ENCODE measurements at places on chromosomes 5 and 9.

DNA sequence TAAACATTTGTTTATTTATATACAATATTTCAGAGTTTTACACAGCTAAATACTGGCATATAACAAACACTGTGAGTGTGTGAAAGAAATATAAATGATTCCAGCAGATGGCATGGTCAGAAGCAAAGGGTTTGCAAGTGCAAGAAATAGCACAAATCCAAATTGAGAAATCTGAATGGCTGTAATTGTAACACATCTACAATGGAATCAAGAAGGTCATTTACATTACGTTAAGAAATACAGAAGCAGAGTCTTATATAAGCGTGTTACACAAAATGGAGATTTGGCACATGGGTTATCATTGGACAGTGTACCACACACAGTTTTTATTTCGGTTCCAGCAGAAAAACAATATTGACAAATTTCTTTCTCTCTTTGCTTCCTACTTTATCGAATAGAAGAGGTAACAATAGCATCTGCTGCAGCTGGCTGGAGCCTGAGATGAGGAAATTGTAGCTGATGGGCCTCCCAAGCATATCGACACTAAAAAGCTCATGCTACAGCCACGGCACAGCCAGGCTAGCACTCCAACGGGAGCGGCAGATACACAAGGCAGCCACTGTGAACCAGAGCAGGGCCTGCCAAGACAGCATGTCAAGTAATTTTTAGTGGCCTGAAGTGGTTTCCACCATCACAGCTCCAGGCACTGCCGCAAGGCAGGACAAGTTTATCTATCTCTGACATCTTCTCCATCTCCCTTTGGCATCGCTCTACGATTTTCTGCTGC lies 564.6 kb upstream of the DMAC1 start:
- DNase-seq: no peak

DNA sequence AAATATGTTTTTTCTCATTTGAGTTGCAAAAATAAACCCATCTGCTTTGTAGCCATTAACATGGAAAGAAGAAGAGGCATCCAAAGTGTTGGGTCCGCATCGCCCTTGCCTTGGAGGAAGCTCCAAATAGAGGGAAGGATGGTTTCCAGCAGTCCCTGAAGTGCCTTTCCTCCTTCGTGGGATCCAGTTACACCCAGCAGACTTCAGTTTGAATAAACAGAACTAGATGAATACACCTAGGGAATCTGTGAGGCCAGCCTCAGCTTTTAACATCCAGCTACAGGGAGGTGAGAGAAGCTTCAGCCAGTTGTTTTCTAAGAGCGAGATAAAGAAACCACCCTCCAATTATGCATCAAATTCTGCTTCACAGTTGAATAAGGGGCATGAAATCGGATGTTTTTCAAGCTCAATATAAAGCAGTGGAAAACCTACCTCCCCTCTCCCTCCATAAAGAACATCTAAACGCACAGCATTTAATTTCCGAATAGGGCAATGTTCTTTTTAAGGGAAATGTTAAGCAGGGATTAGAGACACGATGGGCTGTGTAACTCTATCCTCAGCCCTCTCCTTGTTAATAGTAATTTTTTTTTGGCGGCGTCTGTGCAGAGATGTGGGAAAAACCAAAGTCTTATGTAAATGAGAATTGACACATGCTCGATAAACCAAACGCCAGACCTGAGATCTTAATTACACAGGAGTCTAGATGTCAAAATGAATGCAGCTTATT lies 264.7 kb downstream of the SLIT3 start:
- DNase-seq: no peak

DNA sequence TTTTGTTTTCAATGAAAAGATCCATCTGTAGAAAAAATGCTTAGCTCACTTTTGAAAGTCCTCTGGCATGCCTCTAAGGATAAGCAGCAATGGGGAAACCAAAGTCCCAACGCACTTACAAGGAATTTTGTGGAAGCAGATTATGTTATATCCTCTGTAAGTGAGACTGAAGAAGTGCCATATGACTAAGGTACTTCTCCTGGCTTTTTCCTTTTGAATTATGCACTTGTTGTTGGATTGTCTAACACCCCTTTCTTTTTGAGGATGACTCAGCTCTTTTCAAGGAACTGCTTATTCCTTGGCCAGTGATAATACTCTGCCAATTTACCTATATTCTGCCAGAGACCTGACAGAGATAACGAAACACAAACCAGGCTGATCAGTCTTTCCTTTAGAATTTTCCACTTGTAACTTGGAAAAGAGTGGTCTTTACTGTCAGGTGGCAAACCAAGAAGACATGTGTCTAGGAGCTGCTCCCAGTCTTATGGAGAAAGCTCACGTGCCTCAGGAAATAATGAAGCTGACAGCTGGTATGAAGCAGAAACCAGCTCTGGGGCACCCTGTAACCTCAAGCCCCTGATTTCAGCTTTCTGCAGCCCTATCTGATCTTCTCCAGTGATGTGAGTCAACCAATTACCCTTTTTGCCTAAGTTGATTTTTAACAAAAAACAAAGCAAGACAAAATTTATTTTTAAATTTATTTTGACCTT lies 290.8 kb upstream of the FBXL7 start:
- DNase-seq: no peak

DNA sequence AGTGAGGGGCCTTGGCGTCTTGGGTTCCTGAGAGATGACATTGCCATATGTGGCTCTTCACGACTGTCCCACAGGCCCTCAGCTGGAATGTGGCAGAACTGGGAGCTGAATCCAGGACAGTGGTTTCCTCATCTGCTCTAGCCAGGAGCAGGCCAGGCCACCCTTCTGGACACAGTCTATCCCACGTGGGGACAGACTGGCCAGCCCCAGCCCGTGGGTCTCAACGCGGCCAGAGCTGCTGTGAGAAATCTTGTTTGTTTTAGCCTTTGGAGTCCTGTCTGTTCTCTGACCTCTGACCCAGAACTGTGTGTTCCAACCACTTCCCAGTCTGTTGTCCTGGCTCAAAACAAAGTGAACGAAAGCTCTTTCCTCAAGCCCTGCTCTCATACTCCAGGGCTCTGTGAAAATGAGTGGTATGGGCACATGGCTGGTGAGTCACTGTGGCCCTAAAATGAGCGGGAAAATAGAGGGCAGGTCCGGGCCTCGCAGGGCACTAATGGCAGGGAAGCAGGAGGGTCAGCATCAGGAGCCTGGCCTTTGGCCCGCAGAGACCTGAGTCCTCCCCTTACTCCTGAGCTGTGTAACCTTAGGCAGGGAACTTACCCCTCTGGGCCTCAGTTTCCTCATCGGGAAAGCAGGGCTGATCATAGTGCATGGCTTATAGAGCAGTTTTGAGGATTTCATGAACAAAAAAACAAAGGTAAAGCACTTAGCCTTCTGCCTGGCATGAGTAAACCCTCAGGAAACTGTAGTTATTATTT lies 34.8 kb upstream of the GLRX start:
- no peak for DNase-seq

DNA sequence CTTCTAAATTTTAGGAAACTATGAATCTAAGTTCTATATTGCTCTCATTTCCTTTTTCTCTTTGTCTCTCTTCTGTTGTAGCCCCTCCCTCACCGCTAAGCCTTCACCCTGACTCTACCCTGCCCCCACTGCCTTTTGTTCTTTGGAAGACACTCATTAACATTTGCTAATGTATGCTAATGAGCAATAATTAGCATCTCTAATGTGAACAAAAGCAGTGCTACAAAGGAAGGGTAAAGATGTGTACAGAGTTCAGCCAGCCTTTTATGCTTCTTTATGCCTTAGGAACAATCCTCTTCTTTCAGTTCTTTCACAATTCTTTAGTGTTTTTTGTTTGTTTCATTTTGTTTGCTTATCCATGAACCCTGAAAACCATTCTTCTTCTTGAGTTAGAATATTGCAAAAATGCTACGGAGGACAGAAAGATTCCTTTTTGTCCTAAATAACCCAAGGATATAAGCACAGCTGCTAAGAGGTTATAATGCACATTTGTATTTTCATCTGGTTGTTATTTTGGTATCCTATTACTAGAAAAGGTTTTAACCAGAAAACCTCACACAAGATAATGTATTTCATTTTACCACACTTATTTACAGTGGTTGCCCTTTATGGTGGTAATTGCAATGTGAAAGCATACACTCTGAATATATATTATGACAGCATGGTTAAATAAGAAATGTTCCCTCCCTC lies 159.3 kb downstream of the TMC1 start:
- DNase-seq: no peak

DNA sequence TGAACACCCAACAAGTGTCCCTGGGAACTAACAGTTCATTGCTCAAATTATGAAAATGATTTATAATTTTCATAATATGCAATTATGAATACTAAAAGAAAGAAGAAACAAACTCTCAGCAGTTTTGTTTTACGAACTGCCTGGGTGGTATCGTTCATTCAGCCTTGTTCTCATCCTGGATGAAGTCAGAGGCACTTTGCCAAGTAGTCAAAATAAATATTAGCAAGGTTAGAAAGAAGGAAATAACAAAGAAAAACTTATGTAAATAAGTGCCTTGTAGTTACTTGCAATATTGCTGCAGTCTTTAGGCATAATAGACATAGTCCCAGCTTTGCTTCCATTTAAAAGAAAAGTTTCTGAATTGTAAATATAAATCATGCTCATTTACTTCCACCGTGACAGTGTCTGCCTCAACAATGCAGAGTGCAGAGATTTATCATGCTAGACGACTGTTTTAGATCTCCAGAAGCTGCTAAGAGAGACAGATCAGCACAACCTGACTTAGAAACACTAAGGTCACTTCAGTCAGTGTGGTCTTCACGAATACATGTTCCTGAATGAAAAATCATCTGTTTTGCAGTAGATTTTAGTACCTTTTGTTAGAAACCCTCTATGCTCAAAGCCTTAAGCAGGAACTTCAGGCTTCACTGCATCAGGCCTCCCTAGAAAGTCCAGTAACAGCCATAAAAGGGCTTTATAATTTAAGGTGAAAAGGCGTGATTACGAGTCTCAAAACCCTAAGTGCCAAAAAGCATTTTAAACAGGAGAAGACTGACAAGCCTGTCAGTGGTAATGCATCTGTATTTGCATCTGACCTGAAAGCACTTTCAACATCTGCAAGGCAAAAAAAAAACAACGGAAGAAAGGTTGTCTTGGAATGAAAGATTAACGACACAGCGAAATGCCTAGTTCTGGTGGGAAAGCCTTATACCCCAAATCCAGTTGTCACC lies 92.1 kb downstream of the TMEM167A start:
- DNase-seq: no peak

GRCh38 chr9:10806868-10807267 lies 194.1 kb upstream of the PTPRD start:
- no peak for DNase-seq

GRCh38 chr5:159034083-159034824 lies 65.5 kb downstream of the EBF1 start:
- DNase-seq: no peak

GRCh38 chr5:150263801-150264621 lies 25.6 kb downstream of the CAMK2A start:
- DNase-seq: peak; percentile 49

- no peak for DNase-seq
Measured at GRCh38 chr9:125428060-125428901, 166.7 kb downstream of the GAPVD1 start.

All from non-pigmented ciliary epithelial cell (primary cell).